Ascending aorta (tissue), 2 donors: ENCODE measurements at places on chromosomes 2 and 18. TPM values are rescaled to one million over a fixed set of nuclear protein-coding genes. Genes with fewer than 3 reads are reported as not detected.

- H3K27me3 ChIP-seq: no peaks in the 10 kb centered on the region
- no peak overlapping the region for H3K4me3 ChIP-seq
- H3K27ac ChIP-seq: no peak overlapping the region
- no peaks in the 10 kb centered on the region for H3K36me3 ChIP-seq
- DNase-seq: no peak
Observed at GRCh38 chr2:134454426-134454825, 200.6 kb downstream of the MGAT5 start.

Gene CKAP2L
- not detected for total RNA-seq

GRCh38 chr2:55327470-55328230 lies 58.6 kb upstream of the MTIF2 start:
- no peak overlapping the region for H3K4me3 ChIP-seq
- no peak for DNase-seq
- no peak overlapping the region for H3K27ac ChIP-seq
- H3K4me1 ChIP-seq: no peaks in the 10 kb centered on the region

Gene DHRS9
- not detected for total RNA-seq

GRCh38 chr18:44841752-44842587 lies 161.3 kb downstream of the SETBP1 start:
- no peak for DNase-seq
- no peak overlapping the region for H3K27ac ChIP-seq
- H3K36me3 ChIP-seq: no peaks in the 10 kb centered on the region
- no peak overlapping the region for H3K4me3 ChIP-seq
- no peaks in the 10 kb centered on the region for H3K4me1 ChIP-seq
- no peaks in the 10 kb centered on the region for H3K27me3 ChIP-seq

GRCh38 chr2:29477186-29477585 lies 362.0 kb downstream of the CLIP4 start:
- no peak for DNase-seq
- no peak overlapping the region for H3K27ac ChIP-seq
- no peaks in the 10 kb centered on the region for H3K4me1 ChIP-seq
- H3K36me3 ChIP-seq: no peaks in the 10 kb centered on the region
- no peak overlapping the region for H3K4me3 ChIP-seq

- no peaks in the 10 kb centered on the region for H3K27me3 ChIP-seq
- H3K36me3 ChIP-seq: no peaks in the 10 kb centered on the region
- no peaks in the 10 kb centered on the region for H3K4me1 ChIP-seq
- no peak overlapping the region for H3K4me3 ChIP-seq
- no peak overlapping the region for H3K27ac ChIP-seq
- DNase-seq: no peak
Observed at GRCh38 chr18:7848054-7848412, 280.9 kb downstream of the PTPRM start.

DNA sequence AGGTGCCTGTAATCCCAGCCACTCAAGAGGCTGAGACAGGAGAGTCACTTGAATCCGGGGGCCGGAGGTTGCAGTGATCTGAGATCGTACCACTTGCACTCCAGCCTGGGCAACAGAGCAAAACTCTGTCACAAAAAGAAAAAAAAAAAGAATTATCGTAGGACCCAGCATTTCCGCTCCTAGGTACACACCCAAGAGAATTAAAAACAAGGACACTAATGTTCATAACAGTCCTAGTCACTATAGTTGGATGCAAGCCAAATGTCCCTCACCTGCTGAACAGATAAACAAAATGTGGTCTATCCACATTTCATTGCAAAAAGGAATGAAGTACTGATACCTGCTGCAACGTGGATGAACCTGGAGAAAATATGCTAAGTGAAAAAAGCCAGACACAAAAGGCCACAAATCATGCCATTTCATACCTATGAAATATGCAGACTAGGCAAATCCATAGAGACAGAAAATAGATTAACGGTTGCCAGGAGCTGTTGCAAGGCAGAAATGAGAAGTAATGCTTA lies 21.2 kb downstream of the ADRA2B start:
- H3K27me3 ChIP-seq: no peaks in the 10 kb centered on the region
- DNase-seq: no peak
- no peak overlapping the region for H3K27ac ChIP-seq
- no peak overlapping the region for H3K4me3 ChIP-seq
- H3K4me1 ChIP-seq: peaks cover 8% of the 10 kb centered on the region

GRCh38 chr2:34353509-34354113 lies 754.5 kb upstream of the FAM98A start:
- H3K27ac ChIP-seq: no peak overlapping the region
- H3K36me3 ChIP-seq: no peaks in the 10 kb centered on the region
- H3K27me3 ChIP-seq: no peaks in the 10 kb centered on the region
- DNase-seq: no peak

GRCh38 chr2:223560749-223561435 lies 41.3 kb downstream of the SCG2 start:
- H3K4me1 ChIP-seq: no peaks in the 10 kb centered on the region
- no peak overlapping the region for H3K27ac ChIP-seq
- no peak overlapping the region for H3K4me3 ChIP-seq
- H3K27me3 ChIP-seq: no peaks in the 10 kb centered on the region
- no peak for DNase-seq

Gene ERBB4
- total RNA-seq: 1.7 TPM

- no peaks in the 10 kb centered on the region for H3K4me1 ChIP-seq
- H3K27me3 ChIP-seq: no peaks in the 10 kb centered on the region
- H3K36me3 ChIP-seq: no peaks in the 10 kb centered on the region
Observed at GRCh38 chr2:30894498-30895119, 87.4 kb upstream of the CAPN13 start.

Gene SERPINB7
- total RNA-seq: not detected

Gene METTL21A
- 1.5 TPM for total RNA-seq

GRCh38 chr2:136247204-136247950 lies 129.4 kb upstream of the CXCR4 start:
- no peaks in the 10 kb centered on the region for H3K36me3 ChIP-seq
- H3K27ac ChIP-seq: no peak overlapping the region
- no peaks in the 10 kb centered on the region for H3K4me1 ChIP-seq
- DNase-seq: no peak
- no peaks in the 10 kb centered on the region for H3K27me3 ChIP-seq

GRCh38 chr2:235723811-235724465 lies 230.1 kb downstream of the AGAP1 start:
- H3K4me3 ChIP-seq: no peak overlapping the region
- H3K4me1 ChIP-seq: peaks cover 8% of the 10 kb centered on the region
- H3K27me3 ChIP-seq: no peaks in the 10 kb centered on the region
- H3K36me3 ChIP-seq: no peaks in the 10 kb centered on the region
- no peak for DNase-seq
- peak overlapping the region; percentile 42 for H3K27ac ChIP-seq

DNA sequence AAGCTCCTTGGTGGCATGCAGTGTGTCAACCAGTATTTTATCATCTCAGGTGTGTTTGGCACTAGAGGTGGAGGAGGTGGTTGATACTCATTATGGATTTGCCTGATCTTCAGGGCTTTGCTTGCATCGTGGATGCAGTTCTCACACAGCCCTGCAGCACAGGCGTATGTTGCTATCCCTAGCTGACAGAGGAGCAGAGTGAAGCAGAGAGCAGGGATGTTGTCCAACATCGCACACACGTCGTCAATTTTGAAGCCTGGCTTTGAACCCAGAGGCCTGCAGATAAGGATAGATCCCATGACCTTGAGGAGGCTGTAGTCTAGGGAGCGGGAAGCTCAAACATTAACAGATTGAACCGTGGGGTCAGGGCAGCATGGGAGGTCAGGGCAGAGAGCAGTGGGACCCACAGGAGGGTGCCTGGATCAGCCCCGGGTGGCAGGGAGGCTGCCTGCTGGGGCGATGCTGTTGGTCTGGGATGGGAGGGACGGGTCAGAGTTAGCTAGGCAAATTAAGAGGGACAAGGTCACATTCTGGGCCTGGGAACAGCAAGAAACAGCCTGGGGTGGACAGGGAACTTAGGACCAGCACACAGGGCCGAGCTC lies 4.2 kb downstream of the RNF144A start:
- H3K36me3 ChIP-seq: no peaks in the 10 kb centered on the region
- no peaks in the 10 kb centered on the region for H3K27me3 ChIP-seq
- DNase-seq: no peak
- no peak overlapping the region for H3K27ac ChIP-seq
- H3K4me3 ChIP-seq: no peak overlapping the region

- no peaks in the 10 kb centered on the region for H3K4me1 ChIP-seq
- DNase-seq: no peak
- H3K4me3 ChIP-seq: no peak overlapping the region
- no peak overlapping the region for H3K27ac ChIP-seq
- H3K27me3 ChIP-seq: no peaks in the 10 kb centered on the region
Observed at GRCh38 chr18:59657012-59657411, 40.2 kb downstream of the CCBE1 start.

Gene FMNL2
- 12.0 TPM for total RNA-seq

Gene ABCB11
- total RNA-seq: not detected

Gene AOX1
- total RNA-seq: 59.2 TPM

DNA sequence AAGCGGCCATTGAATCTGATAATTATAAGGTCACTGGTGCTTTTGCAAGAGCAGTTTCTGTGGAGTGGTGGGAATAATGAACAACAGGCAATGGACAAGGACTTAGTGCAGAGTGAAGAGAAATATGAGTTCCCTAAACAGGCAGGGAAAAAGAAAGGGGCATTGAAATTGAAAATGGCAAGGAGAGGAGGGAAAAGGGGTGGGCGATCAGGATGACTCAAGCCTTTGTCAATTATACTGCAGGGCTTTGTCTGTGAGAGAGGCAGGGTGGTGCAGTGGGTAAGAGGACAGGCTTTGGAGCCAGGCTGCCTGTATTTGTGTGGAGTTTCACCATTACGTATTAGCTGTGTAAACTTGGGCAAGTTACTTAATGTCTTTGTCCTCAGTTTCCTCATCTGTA lies 29.5 kb upstream of the PAIP2B start:
- H3K27me3 ChIP-seq: no peaks in the 10 kb centered on the region
- no peaks in the 10 kb centered on the region for H3K4me1 ChIP-seq
- no peak overlapping the region for H3K4me3 ChIP-seq
- no peaks in the 10 kb centered on the region for H3K36me3 ChIP-seq
- H3K27ac ChIP-seq: no peak overlapping the region
- DNase-seq: no peak

Gene HK2
- 6.8 TPM for total RNA-seq

GRCh38 chr2:211157856-211158463 lies 601.6 kb downstream of the CPS1 start:
- no peak overlapping the region for H3K27ac ChIP-seq
- no peaks in the 10 kb centered on the region for H3K36me3 ChIP-seq
- no peak overlapping the region for H3K4me3 ChIP-seq
- no peaks in the 10 kb centered on the region for H3K4me1 ChIP-seq
- no peaks in the 10 kb centered on the region for H3K27me3 ChIP-seq

Gene NT5C1B
- total RNA-seq: not detected

DNA sequence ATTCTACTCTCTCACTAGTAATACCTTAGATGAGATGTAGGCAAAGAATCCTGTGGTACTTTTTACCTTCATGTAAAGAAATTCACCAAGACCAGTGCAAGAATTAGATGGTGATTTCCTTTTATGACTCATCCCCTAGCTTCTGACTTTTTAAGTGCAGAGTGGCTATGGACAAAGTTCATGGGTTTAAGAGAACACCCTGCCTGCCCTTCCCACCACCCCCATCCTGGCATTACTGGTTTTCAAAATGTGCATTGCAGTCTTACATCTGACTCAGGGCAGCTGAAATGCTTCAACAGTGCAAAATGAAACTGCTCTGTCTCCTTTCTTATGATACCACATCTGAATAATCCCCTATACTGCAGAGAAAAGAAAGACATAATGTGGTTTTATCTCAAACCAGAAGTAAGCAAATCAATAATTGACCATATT lies 22.6 kb downstream of the MAIP1 start:
- H3K27me3 ChIP-seq: no peaks in the 10 kb centered on the region
- DNase-seq: no peak
- H3K4me3 ChIP-seq: no peak overlapping the region
- no peaks in the 10 kb centered on the region for H3K4me1 ChIP-seq
- no peak overlapping the region for H3K27ac ChIP-seq

- no peak for DNase-seq
- no peak overlapping the region for H3K27ac ChIP-seq
- H3K4me3 ChIP-seq: no peak overlapping the region
- H3K27me3 ChIP-seq: no peaks in the 10 kb centered on the region
Observed at GRCh38 chr2:2563309-2563860, 232.3 kb upstream of the MYT1L start.

- no peaks in the 10 kb centered on the region for H3K4me1 ChIP-seq
- no peak for DNase-seq
- H3K27me3 ChIP-seq: no peaks in the 10 kb centered on the region
- H3K36me3 ChIP-seq: peaks cover 22% of the 10 kb centered on the region
- no peak overlapping the region for H3K27ac ChIP-seq
Observed at GRCh38 chr2:119338826-119339561, 27.6 kb downstream of the C2orf76 start.

GRCh38 chr18:24033641-24034412 lies 19.3 kb downstream of the TTC39C start:
- no peak overlapping the region for H3K27ac ChIP-seq
- H3K4me1 ChIP-seq: no peaks in the 10 kb centered on the region
- H3K4me3 ChIP-seq: no peak overlapping the region
- no peak for DNase-seq

- H3K4me3 ChIP-seq: no peak overlapping the region
- no peak overlapping the region for H3K27ac ChIP-seq
- no peaks in the 10 kb centered on the region for H3K4me1 ChIP-seq
- H3K36me3 ChIP-seq: no peaks in the 10 kb centered on the region
- H3K27me3 ChIP-seq: no peaks in the 10 kb centered on the region
Observed at GRCh38 chr2:128520791-128521190, 202.1 kb upstream of the HS6ST1 start.
